ENCODE measurements at places on chromosomes 6 and 20.

DNA sequence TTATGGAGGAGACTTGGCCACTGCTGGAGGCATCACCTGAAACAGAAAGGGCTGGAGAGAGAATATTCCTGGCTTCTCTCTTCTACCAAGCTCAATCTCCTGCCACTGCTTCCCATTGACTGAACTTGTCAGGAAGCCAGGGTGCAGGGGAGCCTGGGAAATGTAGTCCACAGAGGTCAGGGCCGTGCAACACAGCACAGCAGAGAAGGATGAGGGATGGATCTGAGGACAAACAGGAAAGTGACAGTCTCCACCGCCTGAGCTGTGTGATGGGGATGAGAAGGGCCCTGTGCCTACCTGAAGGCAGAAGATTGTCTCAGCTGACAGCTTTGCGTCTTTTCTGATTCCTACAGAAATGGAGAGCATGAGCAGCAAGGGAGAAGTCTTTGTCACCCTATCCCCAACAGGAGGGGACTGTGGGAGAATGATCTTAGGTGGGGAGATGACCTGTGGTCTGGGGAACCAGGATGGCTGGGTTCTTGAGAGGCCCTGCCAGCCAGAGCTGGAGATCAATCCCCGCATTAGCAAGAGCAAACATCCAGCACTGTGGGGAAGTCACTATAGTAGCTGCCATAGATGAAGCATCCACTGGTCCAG is 114.2 kb downstream of the SNX5 start:
- DNase-seq, result no peak

DNA sequence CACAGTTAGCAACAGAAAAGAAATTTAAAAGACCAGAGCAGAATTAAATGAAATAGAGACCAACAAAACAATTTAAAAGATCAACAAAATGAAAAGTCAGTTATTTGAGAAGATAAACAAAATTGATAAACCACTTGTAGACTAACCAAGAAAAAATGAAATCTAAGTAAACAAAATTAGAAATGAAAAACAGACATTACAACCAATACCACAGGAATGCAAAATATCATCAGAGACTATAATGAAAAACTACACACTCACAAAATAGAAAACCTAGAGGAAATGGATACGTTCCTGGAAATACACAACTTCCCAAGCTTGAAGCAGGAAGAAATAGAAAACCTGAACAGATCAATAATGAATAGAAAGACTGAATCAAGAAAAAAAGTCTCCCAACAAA is 97.8 kb downstream of the WDR27 start:
- no peak for DNase-seq

GRCh38 chr6:140256248-140256647 is 881.8 kb upstream of the CITED2 start:
- no peak for DNase-seq

- no peak for DNase-seq
These were observed 7.3 kb downstream of the EDN1 start for GRCh38 chr6:12297363-12298016.

DNA sequence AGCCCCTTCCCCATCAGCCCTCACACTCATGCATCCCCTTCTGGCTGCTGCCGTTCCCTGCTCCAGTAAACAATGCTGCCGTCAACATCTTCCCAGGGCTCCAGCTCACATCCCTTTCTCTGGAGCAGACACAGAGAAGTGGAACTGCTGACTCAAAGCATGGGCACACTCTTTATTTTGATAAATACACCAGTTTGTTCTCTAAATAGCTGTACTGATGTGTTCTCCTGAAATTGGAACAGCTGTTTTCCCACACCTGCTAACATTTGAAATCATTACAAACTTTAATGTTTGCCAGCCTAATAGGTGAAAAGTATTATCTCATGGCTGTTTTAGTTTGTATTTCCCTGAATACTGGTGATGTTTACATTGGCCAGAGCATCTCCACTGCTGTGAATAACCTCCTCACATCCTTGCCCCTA is 102.1 kb upstream of the NXT1 start:
- DNase-seq, result no peak

GRCh38 chr20:20083807-20084206 is 31.5 kb downstream of the CFAP61 start:
- peak; percentile 41 for DNase-seq

DNA sequence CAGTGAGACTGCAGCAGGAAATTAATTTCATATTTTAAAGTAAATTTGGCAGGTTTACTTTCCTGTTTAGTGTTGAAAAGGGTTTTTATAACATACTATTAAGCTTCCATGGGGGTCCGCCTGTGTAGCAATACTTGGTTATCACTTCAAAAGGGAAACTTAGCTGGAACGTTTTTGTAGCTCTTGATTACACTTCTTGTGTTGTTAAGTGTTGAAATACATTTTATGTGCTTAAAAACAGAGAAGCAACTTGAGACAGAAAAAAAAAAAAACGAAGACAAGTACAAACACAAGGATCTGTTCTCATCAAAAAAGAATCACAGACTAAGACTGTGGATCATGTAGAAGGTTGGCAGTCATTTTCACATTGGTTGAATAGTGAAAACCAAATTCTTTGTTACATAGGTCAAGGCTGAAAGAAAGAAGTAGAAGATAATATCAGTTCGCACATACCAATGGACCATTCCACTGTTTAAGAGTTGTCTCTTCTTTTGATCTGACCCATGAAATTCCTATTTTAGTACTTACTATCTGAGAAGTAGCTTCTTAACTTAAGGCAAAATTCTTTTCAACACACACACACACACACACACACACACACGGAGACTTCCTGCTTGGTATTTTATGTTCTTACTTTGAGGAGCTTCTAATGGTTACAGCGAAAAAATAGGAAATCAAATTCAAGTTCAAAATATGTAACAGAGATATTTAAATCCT is 113.9 kb upstream of the SLC35B3 start:
- no peak for DNase-seq

- DNase-seq, result no peak
These were observed 24.2 kb downstream of the LHFPL5 start for GRCh38 chr6:35829306-35829705.

DNA sequence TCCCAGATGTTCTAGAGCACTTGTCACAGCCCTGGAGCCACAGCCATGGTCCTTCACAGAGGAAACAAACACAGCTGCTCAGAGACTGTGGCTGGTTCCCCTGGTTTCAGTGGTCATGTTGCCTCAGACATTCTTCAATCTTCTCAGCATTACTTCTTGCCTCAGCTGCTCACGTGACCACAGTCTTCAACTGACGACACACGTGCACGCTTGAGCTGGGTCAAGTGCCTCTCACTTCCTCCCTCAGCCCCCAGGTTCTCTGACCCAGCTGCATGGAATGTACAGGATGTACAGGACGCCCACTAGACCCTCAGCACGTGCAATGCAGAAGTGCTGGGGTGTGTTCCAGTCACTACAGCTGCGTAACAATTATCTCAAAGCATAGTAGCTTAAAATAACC is 159.8 kb upstream of the GGTLC1 start:
- peak; percentile 43 for DNase-seq

DNA sequence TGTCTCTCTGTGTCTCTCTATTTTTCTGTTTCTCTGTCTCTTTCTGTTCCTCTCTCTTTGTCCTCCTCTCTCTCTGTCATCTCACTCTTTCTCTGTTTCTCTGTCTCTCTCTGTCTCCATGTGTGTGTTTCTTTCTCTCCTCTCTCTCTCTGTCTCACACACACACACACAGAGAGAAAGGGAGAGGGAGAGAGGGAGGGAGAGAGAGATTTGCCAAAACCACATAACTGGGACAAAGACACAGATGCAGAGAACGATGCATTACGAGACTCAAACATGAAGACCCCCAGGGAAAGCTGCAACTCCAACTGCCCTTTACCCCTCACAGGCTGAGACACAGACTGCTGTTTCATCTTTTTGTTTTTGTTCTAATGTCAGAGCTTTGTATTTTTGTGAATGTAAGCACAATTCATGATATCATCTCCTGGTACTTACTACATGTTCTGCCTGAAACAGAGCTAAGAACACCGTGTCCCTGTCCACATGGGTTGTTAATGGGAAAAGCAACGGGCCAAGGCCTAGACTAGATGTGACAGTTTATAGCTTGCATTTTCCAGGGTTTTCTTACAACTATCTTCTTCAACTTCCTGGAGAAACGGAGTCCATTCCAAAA is 177.1 kb upstream of the ARID1B start:
- no peak for DNase-seq

- DNase-seq, result no peak
These were observed 962.7 kb downstream of the GRIK2 start for GRCh38 chr6:102356170-102356569.

- no peak for DNase-seq
These were observed 26.5 kb downstream of the MAP1LC3A start for GRCh38 chr20:34585019-34585418.

- no peak for DNase-seq
These were observed 66.9 kb upstream of the BHLHE23 start for GRCh38 chr20:63073738-63074065.

DNA sequence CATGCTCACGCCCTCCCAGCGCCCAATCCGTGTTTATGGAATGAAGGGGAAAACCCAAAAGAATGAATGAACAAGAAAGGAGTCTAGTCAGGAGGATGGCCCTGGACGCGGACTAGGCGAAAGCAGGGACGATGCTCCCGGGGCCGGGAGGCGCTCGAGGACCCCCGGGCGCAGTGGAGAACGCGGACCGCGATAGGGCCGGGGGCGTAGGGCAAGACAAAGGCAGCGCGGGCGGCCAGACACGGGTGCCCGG is 758 bp downstream of the GCLC start:
- peak; percentile 10 for DNase-seq

DNA sequence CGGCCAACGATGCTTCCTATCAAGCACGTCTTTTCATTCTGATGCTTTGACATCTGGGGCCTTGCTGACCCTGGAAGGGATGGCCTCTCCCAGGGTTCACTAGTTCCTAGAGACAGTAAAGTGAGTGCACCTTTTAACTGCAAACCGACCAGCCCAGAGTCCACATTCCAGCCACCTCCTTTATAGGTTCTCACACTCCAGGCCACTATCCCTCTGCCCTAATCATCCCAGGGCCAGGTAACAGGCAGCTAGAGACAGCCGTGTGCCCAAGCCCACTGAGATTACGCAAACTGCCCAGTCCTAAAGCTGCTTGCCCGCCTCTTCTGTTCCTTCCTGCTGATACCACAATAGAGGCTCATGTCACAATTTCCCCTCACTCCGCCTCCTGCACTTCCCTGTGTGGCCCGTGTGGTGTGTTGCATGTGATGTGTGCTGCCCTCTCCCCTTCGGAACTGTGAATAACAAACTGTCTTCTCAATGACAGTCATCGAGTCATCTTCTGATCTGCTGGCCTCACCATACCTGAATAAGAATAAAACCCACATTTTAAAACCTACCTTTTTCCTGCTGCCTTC is 123.7 kb upstream of the EXOC2 start:
- DNase-seq, result no peak

DNA sequence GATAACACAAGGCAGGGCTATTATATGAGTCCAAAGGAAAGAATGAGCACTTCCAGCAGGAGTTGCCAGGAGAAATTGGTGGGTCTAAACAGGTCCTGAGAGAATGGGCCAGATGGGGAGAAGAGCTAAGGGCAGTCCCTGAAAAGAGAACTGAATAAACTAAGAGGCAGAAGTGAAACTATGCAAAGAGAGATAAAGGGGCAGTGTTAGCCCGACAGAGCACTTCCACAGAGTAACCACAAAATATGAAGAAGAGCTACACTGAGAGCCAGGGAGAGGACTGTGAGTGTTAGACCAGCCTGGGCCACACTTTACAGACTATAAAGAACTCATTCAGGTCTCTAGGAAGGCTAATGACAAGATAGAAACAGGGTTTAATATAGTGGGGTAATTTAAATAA is 43.8 kb downstream of the RALGAPA2 start:
- no peak for DNase-seq

- DNase-seq, result no peak
These were observed 22.2 kb downstream of the ZNF831 start for GRCh38 chr20:59185809-59186208.

- DNase-seq, result no peak
These were observed 40.7 kb upstream of the DSP start for GRCh38 chr6:7500752-7501282.

GRCh38 chr6:50510361-50510760 is 203.0 kb upstream of the TFAP2D start:
- DNase-seq, result no peak

- DNase-seq, result no peak
These were observed 22.4 kb upstream of the RIMS4 start for GRCh38 chr20:44832724-44833123.
